ENCODE measurements at places on chromosomes 2 and 18.

GRCh38 chr2:138382672-138383071, 118.9 kb upstream of the SPOPL start:
- no peak for DNase-seq

DNA sequence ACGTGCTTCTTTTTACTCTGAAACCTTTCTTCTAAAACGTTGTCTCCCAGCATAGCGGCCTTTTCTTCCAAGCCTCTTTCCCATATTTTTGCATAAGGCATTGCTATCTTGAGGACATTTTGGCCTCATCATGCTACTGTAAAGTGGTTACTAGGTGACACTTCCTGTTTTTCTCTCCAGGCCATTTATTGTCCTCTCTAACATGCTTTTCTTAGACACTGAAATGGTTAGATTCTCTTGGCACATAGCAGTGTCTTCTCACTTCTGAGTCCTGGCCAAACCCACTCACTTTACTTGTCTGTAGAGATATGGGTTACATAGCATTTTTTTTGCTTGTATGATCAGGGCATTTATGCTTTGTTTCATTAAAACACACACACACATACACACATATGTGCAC, 50.1 kb upstream of the KCNH7 start:
- DNase-seq = no peak

GRCh38 chr2:101188683-101189405, 37.7 kb upstream of the TBC1D8 start:
- DNase-seq = no peak

- no peak for DNase-seq
Measured at GRCh38 chr2:240832921-240833494, 13.0 kb upstream of the KIF1A start.

GRCh38 chr18:55778788-55779690, 191.0 kb upstream of the TCF4 start:
- no peak for DNase-seq

GRCh38 chr2:28628506-28628905, 123.1 kb upstream of the PPP1CB start:
- DNase-seq = no peak
